ENCODE measurements at places on chromosomes 2 and 18.

GRCh38 chr2:168025487-168026202 is 221.8 kb downstream of the STK39 start:
- no peak for DNase-seq

- DNase-seq: no peak
Measured at GRCh38 chr2:65626831-65627230, 194.4 kb upstream of the SPRED2 start.

DNA sequence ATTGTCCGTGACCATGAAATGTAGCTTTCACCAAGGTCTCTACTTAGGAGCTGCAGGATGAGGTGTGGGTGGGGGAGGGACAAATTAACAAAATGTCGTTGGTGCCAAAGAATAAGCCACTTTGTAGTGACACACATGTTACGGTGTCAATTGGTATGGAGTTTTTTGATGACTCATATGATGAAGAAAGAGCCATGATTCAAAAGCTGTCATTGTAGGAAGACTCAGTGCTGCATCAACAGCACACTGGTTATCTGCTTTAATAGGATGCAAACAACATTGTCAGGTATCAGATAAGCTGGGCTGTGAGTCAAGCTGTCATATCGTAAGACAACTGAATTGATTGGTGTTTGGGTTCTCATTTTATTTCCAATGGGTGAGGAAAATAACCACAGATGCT is 36.6 kb upstream of the BOD1L2 start:
- DNase-seq: no peak

- DNase-seq: no peak
Measured at GRCh38 chr2:28583899-28584553, 88.2 kb downstream of the PLB1 start.

- no peak for DNase-seq
Measured at GRCh38 chr18:63586966-63587365, at the start of gene SERPINB13. Gene SERPINB13, plus strand, starts transcription at chr18:63587343. Its CDS starts 1,325 bp downstream, at chr18:63588668.

DNA sequence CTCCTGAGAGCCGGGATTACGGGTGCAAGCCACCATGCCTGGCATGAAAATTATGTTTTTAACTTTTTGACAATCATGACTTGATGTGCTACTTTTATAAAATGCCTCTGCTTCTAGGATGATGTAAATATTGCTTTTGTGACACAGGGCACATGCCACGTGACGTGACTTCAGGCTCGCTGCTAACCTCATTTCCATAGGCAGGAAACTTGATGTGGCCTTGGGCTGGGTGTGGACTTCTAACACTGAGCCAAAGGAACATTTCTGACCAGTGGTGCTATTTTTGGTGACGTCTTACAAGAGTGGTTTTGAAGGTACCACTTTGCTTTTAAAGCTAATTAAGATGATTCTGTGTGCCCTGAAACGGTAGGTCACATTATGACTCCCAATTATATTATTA is 34.2 kb upstream of the THOC1 start:
- no peak for DNase-seq

DNA sequence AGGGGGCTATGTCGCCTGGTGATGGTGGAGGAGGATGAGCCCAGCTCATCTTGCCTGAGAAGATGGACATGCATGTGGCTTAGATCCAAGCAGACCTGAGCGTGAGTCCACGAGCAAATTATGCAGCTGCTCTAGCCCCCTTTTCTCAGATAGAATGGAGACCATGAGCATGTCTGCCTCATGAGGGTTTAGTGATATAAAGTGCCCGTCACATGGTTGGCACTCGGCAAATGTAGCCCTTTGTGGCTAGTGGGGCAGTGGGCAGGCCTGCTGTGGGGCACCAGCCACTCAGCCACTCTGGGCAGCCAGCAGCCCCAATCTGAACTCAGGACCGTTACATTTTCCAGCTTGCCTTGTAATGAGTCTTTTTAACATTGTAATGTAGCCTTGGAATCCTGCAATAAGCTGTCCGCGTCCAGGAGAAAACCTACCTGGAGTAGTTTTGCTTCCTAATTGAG is 92.1 kb upstream of the HS6ST1 start:
- DNase-seq: no peak

GRCh38 chr2:239202836-239203235 is 198.0 kb downstream of the HDAC4 start:
- DNase-seq: no peak

GRCh38 chr2:88852753-88853402 is 161.4 kb downstream of the RPIA start:
- no peak for DNase-seq

DNA sequence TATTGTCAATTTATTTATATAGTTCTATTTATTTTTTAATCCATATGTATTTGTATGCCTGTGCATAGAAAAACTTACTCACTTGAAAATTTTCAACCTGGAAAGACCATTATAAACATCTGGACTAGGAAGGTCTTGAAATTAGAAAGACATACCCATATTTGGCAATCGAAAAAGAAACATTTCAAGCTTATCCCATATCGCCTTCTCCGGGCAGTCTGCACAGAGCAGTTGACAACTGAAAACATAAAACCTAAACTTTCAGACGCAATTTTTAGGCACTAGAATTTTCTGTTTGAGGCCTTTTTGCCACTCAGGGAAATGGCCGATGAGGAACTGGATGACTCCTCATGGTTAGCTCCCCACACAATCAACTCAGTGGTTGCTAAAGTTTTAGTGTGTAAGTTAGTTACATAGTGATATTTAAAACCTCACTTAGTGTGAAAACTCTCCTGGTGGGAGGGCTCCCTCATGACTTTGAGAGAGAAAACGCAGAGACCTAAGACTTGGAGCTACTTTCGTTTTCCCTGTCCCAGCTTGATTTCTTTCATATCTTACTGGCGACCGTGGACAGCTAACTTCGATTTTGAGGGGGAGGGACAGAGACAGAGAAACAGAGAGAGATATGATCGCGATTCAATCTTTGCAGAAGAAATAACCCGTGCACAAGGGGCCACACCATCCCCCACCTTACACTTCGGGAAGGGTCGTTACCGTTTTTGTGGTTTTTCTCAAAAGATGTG is 3.2 kb upstream of the HOXD12 start:
- no peak for DNase-seq

DNA sequence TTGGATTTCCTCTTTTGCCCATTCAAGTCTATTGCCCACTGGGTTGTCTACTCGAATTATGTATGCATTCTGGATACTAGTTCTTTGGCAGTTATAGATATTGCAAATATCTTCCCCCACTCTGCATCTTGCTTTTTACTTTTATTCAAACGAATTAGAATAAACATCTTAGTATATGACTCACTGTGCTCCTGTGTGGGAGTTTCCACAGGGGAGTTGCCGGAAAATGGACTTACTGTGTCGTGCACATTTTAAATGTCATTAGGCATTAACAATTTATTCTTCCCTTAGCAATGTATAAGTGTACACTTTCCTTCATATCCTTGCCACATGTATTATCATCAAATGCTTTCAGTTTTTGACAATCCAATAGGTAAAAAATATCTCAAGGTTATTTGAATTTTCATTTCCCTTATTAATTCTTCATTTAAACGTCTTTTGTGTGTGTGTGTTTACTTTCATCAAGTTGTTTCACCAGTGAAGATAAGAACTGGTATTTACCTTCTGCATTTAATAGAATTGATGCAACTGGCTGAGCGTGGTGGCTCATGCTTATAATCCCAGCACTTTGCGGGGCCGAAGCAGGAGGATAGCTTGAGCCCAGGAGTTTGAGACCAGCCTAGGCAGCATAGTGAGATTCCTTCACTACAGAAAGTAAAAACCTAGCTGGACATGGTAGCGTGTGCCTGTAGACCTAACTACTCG is 4.6 kb upstream of the UGT1A5 start:
- DNase-seq: no peak

DNA sequence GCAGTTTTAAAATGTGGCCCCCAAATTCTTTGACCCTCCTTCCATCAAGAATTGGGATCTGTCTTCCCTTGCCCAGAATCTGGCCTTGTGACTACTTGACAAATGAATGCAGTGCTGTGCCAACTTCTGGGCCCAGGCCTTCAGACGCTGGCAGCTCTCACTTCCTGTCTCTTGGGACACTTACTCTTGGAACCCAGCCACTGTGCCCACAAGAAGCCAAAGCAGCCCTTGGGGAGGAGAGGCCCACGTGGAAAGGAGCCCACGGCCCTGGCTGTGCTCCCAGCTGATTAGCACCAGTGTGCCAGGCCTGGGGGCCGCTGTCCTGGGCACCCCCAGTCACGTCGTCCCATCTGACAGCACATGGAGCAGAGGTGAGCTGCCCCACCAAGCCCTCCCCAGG is 56.6 kb downstream of the RPL37A start:
- DNase-seq: no peak

DNA sequence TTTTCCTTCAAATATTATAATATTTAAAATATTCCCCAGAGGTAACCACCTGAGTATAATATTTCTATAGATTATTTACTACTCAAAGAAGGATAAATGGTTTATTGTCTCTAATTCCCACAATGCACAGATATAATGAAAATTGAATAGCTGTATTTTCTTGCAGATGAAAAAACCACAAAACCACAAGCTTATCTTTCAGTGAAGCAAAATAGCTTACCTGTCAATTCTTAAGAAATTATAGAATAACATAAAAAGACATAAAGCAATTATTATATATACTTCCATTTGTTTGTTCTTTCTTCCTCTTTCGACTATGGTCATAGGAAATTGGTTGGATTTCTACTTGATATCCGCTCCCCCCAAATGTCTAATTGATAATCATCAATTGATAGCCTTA is 98.8 kb downstream of the BARD1 start:
- DNase-seq: no peak

GRCh38 chr2:234355808-234356365 is 141.0 kb downstream of the ARL4C start:
- DNase-seq: no peak

DNA sequence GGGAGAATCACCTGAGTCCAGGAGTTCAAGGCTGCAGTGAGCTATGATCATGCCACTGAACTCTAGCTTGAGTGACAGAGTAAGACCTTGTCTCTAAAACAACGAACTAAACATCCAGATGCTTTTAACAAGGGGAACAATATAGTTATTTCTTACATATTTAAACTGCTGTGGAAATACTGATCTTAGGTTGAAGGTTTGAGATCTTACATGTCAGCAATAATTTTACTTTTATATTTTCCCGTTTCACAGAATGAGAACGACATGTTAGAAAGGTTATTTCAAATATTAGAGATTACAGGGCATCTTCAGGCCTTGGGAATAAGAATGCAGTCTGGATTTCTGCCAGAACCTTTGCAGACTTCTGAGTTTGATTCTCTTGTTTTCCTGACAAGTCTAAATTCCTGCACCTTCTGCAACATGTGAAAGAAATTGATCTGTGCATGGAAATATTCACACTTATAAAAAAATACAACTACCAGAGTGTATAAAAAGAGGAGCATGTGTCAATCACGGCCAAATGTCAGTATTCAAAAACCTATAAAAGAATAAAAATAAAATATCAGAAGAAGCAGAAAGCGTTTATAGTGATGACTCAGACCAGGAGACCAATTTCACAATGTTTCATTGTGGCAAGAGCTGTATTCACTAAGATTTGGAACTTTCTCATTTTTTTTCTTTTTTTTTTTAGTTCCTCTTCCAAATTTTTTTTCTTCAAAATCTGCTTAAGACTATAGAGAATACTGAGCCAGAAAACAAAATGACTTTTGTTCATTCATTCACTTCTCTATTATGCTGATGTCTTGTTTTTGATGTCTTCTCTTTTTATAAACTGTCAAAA is 29.6 kb downstream of the COLEC12 start:
- no peak for DNase-seq

GRCh38 chr2:238644095-238645081 is 203.5 kb upstream of the TWIST2 start:
- DNase-seq: no peak

- DNase-seq: no peak
Measured at GRCh38 chr2:56167616-56168562, 15.9 kb upstream of the CCDC85A start.

- no peak for DNase-seq
Measured at GRCh38 chr2:21650569-21650968, 526.8 kb downstream of the TDRD15 start.

DNA sequence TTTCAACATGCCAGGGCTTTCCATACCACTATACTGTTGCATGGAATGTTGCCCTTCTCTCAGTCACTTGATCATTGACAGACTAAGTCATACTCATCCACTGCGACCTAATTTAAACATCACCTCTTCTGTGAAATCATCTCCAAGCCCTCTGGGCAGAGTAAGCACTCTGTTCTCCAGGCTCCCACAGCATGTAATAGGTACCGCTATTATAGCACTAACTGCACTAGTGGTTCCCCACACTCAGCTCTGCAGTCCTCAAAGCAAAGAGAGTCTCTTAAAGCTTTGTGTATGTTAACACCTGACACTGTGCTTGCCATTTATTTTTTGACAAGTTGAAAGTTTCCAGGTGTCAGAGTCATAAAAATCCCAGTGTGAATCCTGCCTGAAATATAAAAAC is 947.2 kb downstream of the ERBB4 start:
- no peak for DNase-seq

DNA sequence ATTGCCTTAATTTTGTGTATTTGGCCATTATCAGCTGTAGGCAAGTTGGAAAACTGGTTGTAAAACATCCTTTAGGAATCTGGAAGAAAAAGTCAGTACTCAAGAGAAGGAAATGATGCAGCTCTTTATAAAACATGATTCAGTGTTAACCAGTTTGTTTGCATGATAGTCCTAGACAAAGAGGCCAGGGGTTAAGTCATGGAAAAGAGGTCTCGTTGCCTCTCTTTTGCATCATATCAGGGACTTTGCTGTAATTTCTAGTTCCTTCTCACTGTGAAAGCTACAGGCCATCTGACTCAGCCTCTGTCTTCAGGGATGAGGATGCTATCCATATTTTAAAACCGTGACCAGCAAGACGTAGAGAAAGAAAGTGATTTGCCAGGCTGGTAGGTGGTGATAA is 38.0 kb downstream of the NPAS2 start:
- no peak for DNase-seq

DNA sequence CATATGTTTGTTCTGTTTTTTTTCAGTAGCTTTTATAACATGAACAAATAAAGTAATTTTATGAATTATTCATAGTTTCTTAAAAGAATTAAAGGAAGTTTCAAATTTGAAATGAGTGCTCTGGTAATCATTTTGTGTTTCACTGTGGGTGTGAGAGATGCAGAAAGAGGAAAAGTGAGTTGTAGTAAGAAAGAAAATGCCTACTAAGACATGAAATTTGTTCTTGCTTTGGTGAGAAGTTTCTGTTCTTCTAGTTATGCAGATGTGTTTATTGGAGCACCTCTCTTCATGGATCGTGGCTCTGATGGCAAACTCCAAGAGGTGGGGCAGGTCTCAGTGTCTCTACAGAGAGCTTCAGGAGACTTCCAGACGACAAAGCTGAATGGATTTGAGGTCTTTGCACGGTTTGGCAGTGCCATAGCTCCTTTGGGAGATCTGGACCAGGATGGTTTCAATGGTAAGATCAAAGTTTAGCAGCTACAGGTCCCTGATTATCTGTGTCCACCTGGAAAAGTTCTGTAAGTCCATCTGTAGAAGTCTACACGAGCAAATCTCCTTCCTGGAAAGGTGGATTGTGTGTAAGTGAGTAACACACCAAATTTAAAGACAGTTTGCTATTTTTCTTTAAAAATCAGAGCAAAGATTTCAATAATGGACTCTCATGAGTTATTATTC is 51.4 kb downstream of the ITGAV start:
- DNase-seq: no peak

- no peak for DNase-seq
Measured at GRCh38 chr2:47838249-47838648, 55.3 kb downstream of the MSH6 start.

Measured in cerebellar nuclear complex (tissue), 1 donor.